ENCODE measurements at places on chromosomes 13 and 19. TPM values are rescaled to one million over a fixed set of nuclear protein-coding genes. Genes with fewer than 3 reads are reported as not detected.

DNA sequence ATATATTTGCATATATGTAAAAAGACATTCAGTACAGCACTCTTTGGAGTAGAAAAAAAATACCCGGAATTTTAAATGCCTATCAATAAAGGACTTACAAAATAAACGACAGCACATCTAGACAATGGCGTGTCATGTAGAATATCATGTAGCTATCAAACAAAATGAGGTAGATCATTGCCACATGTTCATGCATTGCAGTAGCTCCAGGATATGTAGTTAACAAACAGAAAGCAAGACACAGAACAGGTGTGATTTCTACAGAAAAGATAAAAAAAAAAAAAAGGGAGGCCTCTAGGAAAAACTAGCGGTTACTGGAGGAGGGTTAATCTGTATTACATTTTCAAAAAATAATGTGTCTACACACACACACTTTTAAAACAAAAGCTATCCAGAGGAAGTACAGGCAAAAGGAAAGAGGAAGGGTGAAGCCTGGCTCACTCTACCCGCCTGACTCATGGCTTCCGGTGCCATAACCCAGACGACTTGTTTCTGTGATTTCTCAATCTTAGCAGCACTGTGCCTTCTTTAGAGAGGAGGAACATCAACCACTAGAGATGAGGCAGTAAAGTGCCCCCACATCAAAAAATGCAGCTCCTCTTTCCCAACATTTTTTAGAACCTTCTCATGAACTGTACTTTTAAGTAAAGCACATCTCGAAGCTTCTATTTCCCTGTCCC lies 6.9 kb downstream of the KCTD12 start:
- DNase-seq = no peak

- DNase-seq = no peak
Observed at GRCh38 chr19:31548941-31549340, 199.7 kb upstream of the TSHZ3 start.

- no peak for DNase-seq
Observed at GRCh38 chr19:29881386-29881785, 60.7 kb upstream of the URI1 start.

DNA sequence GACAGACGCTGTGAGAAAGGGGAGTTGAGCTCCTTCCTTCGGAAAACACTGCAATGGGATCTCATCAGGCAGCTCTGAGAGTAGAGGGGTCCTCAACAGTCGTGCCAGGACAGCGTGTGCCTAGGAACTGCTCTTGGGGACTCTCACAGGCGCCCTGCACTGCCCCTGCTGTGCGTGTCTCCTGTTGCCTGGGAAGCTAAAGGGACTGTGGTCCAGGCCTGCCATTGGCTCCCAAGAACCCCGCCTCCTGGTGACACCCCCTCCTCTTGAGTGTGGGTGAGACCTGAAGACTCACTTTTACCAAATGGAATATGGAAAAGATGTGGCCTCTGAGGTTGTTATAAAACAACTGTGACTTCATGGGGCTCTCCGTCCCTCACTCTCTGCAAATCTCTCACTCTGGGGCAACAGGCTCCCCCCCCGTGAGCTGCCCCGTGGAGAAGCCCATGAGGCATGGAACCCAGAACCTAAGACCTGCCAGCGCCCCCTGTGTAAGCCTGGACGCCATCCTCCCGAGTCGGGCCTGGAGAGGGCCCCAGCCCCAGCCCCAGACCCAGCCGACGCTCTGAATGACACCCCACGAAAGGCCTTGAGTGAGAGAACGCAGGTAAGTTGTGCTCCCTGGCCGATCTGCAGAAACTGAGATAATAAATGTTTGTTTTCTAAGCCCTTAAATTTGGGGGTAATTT lies 302.7 kb downstream of the FGF9 start:
- no peak for DNase-seq

DNA sequence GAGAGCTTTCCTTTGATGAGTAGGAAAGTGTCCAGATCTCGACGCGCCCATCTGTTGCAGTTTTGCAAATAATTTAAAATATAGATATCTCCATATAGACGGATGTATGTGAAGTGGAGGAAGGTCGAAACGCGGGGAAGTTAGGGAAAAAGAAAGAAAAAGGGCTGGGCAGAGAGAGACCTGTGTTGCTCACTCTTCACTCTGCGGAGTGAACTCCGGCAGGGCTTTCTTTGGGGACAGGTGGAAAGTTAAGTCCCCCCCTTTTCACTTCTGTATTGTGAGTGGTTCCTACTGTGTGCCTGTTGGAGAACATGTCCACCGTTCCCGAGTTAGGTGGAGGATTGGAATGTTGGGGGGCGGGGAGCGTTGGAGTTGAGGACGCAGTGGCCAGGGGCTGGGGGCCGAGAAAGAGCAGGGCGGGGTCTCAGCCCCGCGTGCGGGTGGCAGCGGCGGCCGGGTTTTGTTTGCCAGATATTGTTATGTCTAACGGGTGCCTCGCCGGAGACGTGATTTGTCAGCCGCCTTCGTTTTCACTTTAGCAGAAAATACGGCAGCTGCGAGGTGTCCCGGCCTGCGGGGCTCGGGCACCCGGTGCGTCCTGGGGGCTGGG lies 145.1 kb upstream of the ZNF536 start:
- no peak for DNase-seq

GRCh38 chr19:49488046-49488862 lies 846 bp downstream of the RPL13A start:
- DNase-seq = no peak

- DNase-seq = no peak
Observed at GRCh38 chr19:32427536-32427935, 22.0 kb downstream of the DPY19L3 start.

GRCh38 chr13:25059958-25060357 lies 36.0 kb upstream of the PABPC3 start:
- no peak for DNase-seq

Gene ATP4A
- 1.6 TPM for total RNA-seq

Gene FOXA3
- 20.8 TPM for total RNA-seq

Gene ANGPTL8
- total RNA-seq = 1.4 TPM

Gene VSTM2B
- total RNA-seq = not detected
